ENCODE measurements at places on chromosomes 7 and 10.

DNA sequence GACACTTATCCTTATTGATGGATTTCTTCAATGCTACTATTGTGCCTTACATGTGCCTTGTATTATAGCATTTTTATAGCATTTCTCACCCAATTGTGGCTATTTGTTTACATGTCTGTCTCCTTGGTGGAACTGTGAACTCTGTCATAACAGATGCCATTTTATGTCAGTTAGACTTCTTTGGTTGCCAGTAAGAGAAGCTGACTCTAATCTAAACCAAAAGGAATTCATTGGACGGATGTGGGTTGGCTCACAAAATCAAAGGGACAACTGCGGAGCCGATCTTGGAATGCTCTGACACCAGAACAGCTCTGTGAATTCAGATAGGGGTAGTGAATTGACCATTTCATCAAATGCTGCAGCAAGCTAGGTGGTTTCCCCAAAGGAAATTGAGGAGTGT, 15.0 kb downstream of the GARIN1A start:
- DNase-seq = no peak

GRCh38 chr10:58237014-58237834, 30.5 kb downstream of the IPMK start:
- no peak for DNase-seq

DNA sequence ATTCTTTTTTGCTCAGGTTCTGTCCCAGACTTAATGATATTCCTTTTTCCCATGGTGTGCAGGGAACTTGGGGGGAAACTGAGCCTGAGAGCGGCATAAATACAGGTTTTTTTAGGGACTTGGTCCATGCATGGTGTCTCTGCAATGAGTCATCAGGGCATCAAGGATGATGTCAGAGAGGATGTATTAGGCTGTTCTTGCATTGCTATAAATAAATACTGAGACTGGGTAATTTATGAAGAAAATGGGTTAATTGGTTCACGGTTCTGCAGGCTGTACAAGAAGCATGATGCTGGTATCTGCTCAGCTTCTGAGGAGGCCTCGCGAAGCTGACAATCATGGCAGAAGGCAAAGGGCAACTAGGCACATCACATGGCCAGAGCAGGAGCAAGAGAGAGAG, 185.4 kb downstream of the RAB11FIP2 start:
- DNase-seq = no peak

- DNase-seq = no peak
Observed at GRCh38 chr7:99504281-99504602, 220 bp upstream of the ZKSCAN5 start.

DNA sequence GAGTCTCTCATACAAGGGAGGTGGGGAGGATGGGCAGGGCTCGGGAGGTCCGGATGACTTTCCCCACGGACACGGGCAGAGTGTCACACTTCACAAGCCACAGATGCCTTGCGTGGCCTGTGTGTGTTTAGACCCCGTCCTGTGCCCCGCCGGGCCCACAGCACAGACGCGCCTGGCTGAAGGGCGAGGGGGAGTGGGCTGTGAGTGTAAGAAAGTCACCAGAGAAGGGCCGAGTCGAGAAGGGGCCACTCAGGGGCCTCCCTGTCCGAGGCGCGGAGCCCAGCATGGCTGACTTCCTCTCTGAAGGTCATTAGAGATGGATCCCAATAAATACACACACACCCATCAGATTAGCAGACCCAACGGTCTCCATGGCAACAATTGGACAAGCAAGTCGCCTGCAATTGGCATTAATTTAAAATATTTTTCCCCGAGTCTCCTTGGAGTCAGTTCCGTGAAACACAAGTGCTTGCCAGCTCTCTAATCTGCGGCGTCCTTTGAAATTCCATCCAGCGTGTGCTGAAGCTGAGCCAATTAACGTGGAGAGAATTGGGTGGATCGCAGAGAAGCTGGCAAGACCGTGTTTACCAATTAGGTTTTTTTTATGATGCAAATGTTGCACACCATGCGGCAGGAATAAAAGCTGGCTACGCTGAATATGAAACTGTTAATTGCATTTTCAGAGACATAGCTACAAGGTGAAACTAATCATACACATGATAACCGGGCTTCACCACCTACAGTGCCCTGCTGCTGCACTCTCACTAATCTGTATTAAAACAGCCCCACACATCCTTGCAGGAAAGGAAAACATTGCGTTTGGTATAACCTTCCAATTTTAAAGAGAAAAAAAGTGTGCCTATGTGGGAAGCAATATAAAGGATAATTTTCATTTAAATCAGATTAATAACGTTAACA, 571.2 kb downstream of the PTPRN2 start:
- DNase-seq = no peak

- DNase-seq = no peak
Observed at GRCh38 chr7:86706406-86706805, 62.7 kb downstream of the GRM3 start.

- no peak for DNase-seq
Observed at GRCh38 chr7:70659263-70659662, 472.7 kb upstream of the GALNT17 start.

- no peak for DNase-seq
Observed at GRCh38 chr10:69278446-69278963, at the start of gene HK1. TSS of gene HK1 (plus strand) at chr10:69278496.

DNA sequence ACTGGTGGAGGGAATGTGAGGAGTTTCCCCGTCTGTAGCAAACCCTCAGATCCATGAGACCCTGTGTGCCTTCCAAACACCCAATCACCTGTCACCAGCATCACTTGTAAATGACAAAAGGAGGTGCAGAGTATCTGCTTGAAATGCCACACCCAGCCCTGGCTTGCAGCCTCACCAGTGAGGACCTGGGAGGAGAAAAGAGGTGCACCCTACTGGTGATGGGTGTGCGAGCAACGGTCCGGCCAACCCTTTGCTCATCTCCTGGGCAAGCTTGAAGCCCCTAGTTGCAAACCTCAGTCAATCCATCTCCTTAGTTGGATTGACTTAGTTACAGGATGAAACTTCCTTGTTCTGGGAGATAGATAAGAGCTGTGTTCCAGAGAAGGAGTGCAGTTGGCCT, 62.4 kb upstream of the WAPL start:
- no peak for DNase-seq

GRCh38 chr10:123119081-123119480, 16.7 kb upstream of the HMX3 start:
- DNase-seq = no peak

DNA sequence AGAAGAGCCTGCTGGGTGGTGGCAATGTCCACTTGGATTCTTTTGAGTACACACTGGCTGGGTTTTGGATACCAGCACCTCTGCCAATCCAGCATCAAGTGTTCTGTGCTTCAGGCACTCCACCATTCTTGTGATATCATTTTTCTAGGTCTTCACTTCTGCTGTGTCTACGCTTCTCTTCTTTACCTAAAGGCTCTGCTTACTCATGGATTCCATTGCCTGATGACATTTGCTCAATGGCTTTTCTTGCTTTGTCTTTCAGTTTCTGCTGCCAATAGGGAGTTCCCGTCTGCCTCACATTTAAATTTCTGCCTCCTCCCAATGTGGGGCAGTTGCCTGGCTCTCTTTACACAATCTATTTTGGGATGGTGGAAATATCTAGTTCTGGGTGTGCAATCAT, 12.7 kb upstream of the PAPSS2 start:
- DNase-seq = no peak

- peak; percentile 40 for DNase-seq
Observed at GRCh38 chr10:101217450-101218281, 11.6 kb downstream of the LBX1 start.

DNA sequence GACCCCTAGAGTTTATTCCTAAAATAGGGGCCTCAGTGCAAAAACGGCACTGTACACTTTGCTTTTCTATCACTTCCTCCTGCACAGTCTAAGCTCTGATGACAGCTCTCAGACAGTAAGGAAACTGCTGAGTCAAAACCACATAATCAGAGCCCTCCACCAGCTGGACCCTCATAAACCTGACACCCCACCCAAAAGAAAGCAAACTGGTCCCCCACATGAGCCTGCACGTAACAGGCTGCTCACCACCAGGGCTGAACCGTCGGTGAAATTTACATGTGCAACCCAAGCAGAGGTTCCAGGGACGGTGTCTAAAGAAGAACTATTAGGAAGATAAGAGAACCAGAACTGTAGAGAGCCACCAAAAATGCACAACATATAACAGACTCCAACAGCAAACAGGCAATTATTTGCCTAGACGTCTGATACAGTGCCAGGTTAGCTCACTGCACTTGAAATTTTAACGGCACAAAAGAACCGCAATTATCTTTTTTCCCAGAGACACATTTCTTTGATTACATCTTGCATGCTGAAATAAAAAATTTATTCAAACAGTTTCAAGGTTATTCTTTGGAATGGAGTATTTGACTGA, 19.6 kb downstream of the SGMS1 start:
- DNase-seq = no peak

- DNase-seq = no peak
Observed at GRCh38 chr7:31751726-31752125, 64.7 kb downstream of the PPP1R17 start.

DNA sequence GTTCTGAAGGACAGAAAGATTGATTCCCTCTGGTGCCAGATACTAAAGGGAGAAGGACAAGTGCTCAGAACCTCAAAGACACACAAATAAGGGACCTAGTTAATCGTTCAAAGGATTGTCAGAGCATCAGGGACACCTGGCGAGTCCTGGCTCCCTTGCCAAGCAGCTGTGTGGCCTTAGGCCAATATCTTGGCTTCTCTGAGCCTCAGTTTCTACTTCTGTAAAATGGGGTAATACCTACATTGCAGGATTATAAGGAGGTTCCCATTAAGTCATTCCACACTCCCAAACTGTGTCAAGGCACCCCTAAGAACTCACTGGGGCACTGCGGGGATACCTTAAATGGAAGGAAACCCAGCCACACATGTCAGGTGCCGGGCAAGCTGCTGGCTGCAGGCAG, 29.4 kb downstream of the DRGX start:
- no peak for DNase-seq

DNA sequence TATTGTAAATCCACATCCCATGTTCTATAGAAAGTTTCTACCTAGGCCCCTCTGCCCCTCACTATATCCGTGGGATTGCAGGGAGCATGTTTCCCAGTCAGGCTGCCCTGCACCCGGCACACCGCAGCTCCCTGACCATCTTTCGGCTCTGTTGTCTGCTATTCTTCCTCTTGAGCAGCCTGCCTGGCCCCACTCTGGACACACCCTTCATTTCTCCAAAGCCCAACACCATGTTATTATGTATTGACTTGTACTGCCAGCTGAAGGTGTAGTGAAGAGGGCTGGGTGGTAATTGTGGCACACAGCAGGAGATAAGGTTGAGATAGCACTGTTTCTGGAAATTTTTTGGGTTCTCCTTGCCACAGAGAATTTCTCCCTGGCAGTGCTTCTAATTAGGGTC, 9.8 kb downstream of the LRMDA start:
- no peak for DNase-seq

DNA sequence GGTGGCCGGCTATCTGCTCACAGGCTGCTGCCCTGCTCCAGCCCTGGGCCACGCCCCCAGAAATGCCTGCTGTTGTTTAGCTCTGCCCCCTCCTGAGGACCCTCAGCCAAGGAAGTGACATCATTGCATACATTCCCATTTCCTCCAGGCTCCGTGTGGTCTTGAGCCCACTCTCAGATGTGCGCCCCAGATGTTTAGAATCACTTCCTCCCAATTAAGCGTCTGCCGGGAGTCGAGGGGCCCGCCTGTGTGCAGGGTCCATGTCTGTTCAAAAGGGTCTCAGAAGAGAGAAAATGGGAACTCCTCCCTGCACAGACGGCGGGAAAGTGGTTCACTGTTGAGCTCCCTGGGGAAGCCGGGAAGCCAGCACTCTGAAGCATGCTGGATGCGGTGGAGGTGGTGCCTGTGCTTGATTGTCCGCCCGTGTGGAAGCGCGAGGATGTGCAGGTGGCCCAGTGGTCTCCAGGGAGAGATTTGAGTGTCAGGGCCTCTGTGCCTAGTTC, 116.9 kb upstream of the PPIF start:
- no peak for DNase-seq

DNA sequence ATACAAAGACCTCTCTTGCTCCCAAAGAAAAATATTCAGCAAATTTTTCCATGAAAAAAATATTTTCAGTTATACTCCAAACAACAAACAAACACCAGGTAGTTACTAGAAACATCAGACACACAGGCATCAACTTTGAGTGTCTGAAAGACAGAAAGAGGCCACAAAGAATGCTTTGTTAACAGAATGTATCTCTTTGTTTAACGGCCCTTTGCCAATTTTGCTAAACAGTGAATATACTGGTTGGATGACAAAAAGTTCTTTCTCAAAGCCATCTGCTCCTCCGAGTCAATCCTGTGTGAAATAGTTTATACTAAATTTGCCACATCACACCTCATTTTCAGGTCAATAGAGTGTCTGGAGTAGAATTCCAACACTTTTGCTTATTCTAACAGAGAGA, 216.7 kb upstream of the PHF14 start:
- no peak for DNase-seq

DNA sequence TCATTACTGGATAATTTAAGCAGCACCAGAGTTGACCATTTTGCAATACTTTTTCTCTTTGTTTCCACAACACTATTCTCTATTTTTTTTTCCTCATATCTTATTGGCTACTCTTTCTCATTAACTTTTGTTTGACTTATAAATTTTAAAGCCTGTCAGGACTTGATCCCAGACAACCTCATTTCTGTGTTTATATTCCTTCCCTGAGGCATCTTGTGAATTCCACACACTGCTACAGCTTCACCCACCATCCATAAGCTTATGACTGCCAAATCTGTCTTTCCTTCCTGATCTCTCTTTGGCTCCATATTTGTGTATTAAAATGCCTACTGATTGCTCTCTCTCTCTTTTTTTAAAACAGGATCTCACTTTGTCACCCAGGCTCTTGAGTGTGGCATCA, 124.6 kb upstream of the MBL2 start:
- DNase-seq = no peak

- no peak for DNase-seq
Observed at GRCh38 chr7:11447106-11447505, 384.9 kb downstream of the THSD7A start.

DNA sequence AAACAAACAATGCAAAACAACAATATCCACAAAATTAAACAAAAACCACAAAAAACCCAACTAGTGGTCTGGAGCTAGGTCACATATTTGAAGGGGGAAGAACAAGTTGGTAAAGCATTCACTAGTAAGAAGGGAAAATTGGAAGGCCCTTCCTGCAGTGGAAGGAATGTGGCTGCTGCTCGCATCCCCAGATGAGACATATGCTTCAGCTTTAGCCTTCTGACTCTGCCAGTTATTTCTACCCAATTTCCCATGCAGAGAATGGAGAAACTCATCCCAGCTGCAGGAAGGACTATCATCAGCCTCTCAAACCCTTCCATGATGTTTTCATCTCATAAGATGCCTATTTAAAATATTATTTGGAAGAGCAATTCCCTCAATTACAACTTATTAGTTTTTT, 176.6 kb downstream of the BMPER start:
- no peak for DNase-seq

- DNase-seq = no peak
Observed at GRCh38 chr10:35423505-35424306, 87.4 kb downstream of the CCNY start.
